BE2C (cell line): ENCODE measurements at places on chromosomes 12 and 14.

DNA sequence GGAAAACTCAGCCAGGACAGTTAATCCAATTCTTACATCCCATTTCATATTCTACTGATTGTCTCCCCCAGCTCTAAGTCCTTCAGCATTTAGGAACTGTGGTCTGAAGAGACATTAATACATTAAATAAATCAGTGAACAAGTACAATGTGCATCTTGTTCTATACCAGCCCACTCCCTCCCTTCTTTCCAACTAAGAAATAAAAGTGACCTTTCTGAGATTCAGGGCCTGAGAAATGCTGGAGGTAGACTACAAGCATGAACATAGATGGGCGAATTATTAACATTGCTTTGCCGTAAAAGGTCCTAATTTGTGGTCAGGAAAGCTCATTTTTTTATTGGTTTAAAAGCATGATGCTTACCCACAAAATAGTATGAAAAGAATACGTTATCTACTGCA lies 113.1 kb downstream of the NELL2 start:
- DNase-seq, result no peak

GRCh38 chr12:69105101-69105962 lies 134.0 kb upstream of the CPSF6 start:
- no peak for DNase-seq

GRCh38 chr12:6452944-6453630 lies 1.2 kb downstream of the TAPBPL start:
- DNase-seq, result no peak

- no peak for DNase-seq
These were observed 839 bp downstream of the GSG1 start for GRCh38 chr12:13102461-13103195.

DNA sequence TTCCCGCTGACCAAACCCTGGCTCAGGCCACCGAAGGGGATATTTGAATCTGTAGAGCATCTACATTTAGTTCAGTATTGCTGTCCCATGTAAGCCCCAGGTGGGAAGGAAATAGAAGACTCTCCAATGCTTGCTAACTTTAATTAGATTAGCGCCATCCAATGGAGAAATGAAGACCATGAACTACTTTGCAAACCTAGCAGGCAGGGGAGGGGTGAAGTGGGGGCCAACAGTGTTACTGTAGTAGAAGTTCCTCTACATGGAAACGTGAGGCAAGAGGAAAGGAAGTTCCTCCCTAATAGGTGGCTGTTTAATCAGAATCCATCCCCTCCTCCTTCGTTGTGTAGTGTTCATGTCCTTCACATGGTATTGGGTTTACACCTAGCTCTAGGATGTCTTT lies 9.3 kb upstream of the DENND5B start:
- DNase-seq, result no peak

DNA sequence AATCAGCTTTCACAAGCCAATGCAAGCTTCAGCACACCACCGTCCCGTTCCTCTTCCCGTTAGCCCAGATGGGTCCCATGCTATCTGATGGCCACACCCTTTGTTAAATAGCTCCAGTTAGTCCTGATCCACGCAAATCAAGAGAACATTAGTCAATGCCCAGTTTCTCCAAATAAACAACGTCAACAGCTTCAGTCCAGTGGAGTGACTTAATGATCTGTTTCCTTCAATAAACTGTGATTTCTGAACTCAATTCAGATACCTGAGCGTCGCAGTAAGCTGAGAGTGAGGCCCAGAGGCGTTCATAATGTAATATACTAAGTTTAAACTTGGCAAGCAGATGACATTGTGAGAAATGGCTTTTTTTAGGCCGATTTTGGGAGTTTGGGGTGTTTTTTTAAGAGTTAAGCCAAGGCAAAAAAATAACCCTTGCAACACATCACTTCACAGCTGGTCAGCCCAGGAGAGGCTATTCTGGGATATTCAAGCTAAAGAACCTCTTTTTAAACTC lies 112.3 kb downstream of the ZFP36L1 start:
- no peak for DNase-seq

GRCh38 chr12:27823038-27823437 lies 43.0 kb upstream of the MANSC4 start:
- no peak for DNase-seq
